ENCODE measurements at places on chromosomes 1 and 21.

DNA sequence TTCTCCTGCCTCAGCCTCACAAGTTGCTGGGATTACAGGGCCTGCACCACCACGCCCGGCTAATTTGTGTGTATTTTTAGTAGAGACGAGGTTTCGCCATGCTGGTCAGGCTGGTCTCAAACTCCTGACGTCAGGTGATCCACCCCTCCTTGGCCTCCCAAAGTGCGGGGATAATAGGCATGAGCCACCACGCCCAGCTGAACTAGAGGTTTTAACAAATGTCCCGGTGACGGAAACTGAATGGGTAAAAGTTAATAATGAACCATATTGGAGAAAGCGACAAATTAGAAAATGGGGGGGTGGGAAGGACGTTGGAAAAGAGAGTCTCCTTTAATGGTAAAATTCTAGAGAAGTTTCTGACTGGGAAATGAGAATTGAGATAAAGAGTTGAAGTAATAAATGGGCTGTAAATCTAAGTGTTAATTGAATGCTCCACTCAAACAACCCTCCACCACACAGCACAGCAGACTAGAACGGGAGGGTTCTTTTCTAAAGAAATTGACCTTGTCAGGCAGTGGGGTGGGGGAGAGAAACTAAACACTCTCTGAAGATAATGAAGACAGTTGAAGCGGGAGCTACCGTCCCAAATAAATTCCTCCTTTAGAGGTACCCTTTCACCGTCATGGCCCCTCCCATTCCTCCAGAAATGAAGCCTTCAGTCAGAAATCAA is 46.9 kb upstream of the PUM1 start:
- no peak for DNase-seq

DNA sequence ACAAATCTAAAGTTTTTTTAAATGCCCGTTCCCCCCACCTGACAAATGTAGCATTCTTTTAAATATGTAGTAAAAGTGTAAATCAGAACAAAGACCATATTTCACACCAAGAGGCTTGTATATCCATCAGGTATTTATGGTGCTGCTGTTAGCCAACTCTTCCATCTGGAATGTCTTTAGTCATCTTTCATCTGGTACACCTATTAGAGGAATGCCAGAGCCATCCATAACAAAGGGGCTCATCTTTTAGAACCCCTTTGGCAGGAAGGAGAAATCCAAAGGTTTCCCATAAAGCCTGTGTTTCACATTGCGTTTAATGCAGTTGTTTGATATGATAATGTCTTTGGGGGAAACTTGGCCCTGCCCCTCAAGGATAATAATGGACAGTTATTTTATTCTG is 79.3 kb upstream of the C1orf87 start:
- no peak for DNase-seq

DNA sequence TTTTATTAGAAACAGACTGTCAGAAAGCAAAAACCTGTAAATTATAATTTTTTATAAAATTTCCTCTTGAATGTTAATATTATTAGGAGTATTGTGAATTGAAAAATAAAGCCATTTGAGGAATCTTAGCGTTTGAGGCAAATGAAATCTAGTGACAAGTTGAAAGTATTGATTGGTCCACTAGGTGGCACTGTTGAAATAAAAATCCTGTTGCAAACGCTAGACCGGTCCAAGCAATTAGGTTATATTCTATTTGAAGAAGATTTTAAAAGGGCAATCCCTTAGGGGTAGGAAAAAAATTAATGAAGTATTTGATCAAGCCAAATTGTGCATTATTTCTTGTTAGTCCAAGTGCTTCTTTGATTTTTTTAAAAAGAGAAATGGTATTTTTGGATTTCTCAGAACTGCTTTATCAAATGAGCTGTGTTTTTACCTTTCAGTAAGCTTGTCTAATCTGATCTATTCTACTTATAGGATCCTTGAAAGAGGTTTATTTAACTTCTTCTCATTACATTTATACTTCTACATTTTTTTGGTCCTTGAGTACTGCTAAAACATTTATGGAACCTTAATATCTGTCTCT is 57.7 kb downstream of the ATG4C start:
- DNase-seq: no peak

- DNase-seq: no peak
Measured at GRCh38 chr1:79877086-79877485, 870.6 kb upstream of the ADGRL4 start.

DNA sequence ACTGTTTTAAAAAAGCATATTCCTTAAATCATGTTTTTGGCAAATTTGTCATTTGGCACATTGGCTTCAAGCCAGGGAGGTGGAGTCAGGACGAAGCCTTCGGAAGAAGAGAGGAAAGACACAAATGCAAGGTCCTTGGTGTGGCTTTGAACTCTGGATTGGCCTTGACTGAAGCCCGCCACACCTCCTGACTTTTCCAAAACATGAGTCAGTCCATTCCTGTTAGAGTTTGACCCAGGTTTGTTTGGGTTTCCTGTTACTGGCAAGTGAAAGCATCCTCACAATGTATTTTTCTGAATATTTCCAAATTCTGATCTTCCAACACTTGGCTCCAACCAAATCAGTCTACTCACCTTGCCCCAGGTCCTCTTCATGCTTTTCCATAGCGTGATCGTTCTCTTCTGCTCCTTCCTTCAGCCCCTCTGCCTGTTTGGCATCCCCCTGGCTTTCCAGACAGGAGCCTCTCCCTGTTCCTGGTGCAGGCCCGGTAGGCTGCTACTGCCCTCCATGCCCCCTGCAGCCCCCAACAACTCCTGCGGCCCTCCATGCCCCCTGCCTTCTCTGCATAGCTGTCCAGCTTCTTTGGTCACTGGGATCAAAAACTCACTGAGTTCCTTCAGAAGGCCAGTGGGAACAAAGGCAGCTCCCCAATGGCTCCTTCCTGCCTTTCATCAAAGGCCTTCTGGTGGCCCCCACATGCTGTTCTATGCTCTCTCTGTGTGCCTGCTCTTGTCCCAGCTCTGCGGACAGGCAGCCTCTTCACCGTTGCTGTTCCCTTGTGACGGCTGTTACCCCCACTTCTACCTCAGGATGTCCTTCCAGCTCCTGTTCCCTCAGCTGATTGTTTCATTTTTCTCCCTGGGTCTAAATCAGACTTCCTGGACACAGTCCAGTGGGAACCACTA is 30.4 kb upstream of the SLC30A1 start:
- DNase-seq: no peak

GRCh38 chr1:68497358-68497698 is 446 bp upstream of the DEPDC1 start:
- DNase-seq: no peak

DNA sequence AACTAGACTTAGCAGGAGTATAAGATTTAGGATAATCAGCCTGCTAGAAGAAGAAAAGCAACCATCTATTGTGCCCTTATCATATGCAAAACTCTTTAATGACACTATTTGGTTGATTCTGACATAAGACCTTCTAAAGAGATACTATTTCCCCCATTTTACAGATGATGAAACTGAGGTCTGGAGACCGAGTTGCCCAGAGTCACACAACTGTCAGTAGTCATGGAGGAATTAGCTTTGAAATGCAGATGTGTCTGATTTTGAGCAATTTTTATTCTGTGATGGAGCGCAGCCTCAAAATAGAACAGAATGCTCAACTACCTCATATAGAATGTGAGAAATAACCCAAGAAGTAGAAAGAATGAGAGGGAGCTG is 69.0 kb downstream of the CD58 start:
- no peak for DNase-seq

DNA sequence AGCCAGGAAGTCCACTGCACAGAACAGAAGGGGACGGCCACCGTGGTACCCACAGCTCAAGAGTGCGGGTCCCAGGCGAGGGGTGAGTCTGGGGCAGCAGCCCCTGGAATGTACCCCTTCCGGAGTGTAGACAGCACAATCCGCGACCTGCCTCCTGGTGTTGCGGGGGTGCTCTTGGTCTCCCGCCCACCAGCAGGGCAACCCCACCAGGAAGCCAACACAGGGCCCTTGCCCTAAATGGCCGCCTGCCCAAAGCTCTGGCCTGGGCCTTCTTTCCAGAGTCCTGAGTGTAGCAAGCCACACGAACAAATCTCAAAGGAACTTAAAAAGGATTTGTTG is 1.1 kb upstream of the SLC19A1 start:
- peak; percentile 26 for DNase-seq

- no peak for DNase-seq
Measured at GRCh38 chr1:16258591-16259135, 21.7 kb upstream of the CPLANE2 start.

DNA sequence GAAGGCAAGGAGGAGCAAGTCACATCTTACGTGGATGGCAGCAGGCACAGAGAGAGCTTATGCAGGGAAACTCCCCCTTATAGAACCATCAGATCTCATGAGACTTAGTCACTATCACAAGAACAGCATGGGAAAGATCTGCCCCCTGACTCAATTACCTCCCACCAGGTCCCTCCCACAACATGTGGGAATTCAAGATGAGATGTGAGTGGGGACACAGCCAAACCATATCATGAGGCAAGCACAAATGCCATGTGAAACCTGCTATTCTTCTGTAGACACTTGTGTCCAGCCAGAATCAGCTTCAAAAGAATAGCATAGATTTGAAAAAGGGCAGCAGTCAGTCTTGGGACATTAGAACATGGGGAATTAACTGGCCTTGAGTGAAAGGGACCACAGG is 32.2 kb upstream of the UBE2U start:
- no peak for DNase-seq

- DNase-seq: no peak
Measured at GRCh38 chr1:152162792-152163463, 3.9 kb upstream of the RPTN start.

- no peak for DNase-seq
Measured at GRCh38 chr21:42672699-42673458, 19.5 kb downstream of the PDE9A start.

DNA sequence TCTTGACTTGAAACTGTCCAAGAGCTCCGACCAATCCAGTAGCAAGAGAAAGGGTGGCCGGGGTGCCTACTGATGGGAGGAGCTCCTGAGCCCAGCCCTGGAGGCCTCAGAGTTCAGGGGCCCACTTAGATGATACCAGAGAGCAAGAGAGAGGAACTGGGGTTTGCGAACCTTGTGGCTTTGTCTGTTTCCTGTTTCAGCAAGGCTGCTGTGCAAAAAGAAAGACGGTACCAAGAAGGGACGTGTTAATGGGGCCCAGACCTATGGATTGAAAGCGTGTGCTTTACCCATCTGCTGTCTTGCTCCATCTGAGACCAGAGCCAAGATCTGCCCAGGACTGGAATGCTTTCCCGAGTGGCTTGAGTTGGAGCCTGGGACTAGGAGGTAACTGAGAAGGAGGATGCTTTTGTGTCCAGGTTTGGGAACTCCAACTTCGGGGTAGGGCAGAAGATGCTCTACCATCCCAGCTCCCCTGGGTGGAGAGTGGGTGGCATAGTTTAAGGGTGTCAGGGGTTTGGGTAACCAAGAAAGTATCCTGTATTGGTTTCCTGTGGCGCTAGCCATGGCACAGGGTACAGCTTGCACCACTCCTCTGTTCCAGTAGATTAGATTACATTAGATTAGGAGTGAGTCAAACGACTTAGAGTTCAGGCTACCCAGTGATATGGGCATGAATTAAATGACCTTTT is at the start of gene TRAF3IP3:
Gene TRAF3IP3, plus strand, starts transcription at position 128 of the 689 bp plus-strand sequence. CDS start 3,987 bp downstream, outside the sequence.
- no peak for DNase-seq

- DNase-seq: no peak
Measured at GRCh38 chr1:78224861-78225552, 179.2 kb downstream of the GIPC2 start.

- DNase-seq: no peak
Measured at GRCh38 chr1:199868777-199869176, 158.7 kb upstream of the NR5A2 start.

DNA sequence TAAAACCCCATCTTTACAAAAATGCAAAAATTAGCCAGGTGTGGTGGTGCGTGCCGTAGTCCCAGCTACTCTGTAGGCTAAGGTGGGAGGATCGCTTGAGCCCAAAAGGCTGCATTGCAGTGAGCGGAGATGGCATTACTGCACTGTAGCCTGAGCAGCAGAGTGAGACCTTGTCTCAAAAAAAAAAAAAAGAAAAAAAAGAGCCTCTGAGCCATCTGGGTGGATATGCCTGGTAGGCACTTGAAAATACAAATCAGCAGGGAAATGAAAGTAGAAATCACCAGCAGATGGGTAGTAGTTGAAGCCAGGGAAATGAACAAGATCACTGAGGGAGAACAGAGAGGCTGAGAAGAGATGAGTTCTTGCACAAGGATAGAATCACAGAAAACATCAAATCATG is 131.0 kb upstream of the HMCN1 start:
- no peak for DNase-seq

- no peak for DNase-seq
Measured at GRCh38 chr1:232084584-232085223, 458.1 kb downstream of the DISC1 start.

- no peak for DNase-seq
Measured at GRCh38 chr1:21280011-21280471, 10.2 kb downstream of the ECE1 start.

DNA sequence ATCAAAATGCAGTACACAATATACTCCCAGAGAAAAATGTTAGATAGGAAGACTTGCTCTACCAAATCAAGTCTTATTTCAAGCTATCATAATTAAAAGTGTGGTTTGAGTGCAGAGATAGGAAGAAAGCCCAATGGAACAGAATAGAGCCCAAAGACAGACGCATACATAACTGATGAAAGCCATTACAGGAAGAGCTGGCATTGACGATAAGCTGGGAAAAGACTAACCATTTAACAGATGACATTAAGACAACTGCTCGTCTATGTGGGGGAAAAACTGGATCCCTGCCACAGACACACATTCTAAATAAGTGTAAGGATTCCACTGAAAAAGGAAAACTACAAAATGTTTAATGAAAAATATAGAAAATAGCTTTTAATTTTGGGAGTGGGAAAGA is 85.5 kb downstream of the NGF start:
- no peak for DNase-seq

- no peak for DNase-seq
Measured at GRCh38 chr1:46183926-46184557, 7.8 kb upstream of the P3R3URF start.

DNA sequence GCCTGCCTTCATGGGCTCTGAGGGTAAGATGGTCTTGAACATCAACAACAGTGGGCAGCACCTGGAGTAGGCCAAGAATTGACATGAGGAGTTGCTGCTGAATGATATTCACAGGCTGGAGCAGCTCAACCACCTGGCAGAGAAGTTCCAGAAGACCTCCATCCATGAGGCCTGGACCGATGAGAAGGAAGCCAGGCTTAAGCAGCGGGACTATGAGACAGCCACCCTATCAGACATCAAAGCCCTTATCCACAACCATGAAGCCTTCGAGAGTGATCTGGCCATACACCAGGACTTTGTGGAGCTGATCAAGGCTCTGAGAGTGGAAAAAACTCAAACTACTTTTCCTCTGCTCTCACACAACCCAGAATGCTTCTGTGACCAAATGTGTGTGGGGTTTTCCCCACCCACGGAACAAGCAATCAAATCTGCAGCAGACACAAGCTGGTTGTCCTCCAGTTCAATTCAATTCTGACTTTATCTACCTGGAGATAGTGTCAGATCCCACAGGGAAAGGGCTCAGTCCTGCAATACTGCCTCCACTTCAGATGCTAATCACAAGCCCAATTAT is 12.1 kb upstream of the EPHA10 start:
- DNase-seq: no peak

Measured in dorsolateral prefrontal cortex (tissue), 122 donors.